Stimulated activated CD4-positive, alpha-beta T cell treated with anti-CD3 and anti-CD28 coated beads, TNF-alpha, amount 100 ng/mL, for 1 hour (primary cell): ENCODE measurements at places on chromosomes 1 and 21.

GRCh38 chr1:245304698-245305097 lies 149.9 kb downstream of the KIF26B start:
- DNase-seq: no peak

GRCh38 chr1:67184838-67185421 lies 18.7 kb downstream of the IL23R start:
- DNase-seq: no peak

DNA sequence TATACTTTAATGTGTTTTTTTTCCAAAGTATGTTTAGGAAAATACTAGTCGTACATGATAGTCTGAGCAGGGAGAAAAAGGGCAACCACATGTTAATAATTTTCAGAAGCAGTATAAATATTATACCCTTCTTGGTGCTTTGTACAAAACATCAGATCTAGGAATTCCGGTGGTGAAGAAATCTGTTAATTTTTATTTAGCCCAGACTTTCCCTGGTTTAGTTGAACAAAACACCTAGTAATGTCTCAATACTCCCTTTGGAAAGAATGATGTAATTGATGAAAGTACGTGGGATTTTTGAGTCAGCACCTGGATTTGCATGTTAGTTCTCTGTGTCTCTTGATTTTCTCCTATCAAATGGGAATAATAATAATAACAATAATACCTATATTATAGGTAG lies 38.4 kb upstream of the KCNK2 start:
- DNase-seq: no peak

GRCh38 chr1:227273557-227273956 lies 44.7 kb downstream of the CDC42BPA start:
- no peak for DNase-seq

DNA sequence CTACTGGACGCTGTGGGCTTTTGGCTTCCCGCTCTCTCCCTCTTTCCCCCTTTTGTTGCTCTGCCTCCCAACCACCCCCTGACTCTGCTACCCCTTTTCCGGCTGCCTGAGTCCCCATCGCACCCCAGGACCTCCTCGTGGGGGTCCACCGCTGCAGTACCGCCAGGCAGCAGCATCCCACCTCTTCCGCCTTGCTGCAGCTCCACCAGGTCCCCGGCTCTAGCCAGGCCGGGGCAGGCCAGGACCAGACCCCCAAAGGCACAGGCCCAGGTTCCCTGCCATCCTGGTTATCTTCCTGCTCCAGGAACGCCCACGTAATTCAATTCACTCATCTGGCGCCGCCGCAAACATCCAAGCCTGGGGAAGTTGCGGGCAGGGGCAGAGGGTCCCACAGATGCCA lies 139.8 kb downstream of the LIPI start:
- DNase-seq: no peak

DNA sequence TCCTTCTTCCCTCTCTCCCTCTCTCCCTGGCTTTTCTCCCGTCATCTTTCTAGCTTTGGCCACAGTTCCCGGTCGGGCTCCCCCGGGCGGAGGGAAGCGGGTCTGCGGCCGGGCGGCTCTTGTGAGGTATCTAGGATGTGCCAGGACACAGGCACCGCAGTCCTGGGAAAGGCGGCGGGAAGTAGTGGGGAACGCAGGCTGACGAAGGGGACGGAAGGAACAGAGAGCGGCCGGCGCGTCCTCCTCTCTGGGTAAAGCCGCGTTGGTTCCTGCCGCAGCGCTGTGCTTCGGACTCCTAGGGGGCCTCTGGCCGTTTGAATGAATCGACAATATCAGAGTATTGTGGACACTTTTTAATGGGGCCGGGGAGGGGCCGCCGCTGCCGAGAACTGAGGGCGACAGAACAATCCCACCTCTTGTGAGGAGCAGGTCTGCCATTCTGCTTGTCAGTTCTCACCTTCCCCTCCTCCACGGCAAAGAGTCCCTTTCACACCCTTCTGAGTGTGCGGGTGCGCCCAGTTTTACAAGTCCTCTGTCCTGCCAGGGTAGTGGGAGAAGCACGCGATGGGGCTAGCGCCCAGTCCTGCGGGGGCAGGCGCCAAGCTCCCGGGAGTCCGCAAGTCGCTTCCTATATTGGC lies 1.2 kb upstream of the LHX9 start:
- no peak for DNase-seq

GRCh38 chr1:94988356-94988755 lies 61.4 kb upstream of the CNN3 start:
- DNase-seq: no peak

GRCh38 chr1:194342484-194343262 lies 1156.3 kb upstream of the B3GALT2 start:
- DNase-seq: no peak

DNA sequence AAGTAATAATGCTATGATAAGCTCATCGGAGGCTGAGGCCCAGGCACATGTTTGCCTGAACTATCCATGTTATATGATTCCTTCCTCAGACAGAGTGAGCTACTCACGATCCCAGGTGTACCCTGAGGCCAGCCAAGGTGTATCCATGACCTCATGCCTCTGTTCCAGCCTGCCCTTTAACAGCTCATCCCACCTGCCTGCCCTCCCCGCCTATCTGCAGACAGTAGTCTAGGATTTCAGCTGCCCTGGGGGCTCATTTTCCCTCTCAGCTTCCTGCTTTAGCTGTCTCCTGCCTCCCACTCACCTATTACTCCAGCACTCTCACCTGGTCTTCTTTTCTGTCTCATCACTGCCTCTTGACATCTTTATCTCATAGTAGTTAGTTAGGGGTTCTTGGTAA lies 1.9 kb upstream of the IL24 start:
- no peak for DNase-seq

DNA sequence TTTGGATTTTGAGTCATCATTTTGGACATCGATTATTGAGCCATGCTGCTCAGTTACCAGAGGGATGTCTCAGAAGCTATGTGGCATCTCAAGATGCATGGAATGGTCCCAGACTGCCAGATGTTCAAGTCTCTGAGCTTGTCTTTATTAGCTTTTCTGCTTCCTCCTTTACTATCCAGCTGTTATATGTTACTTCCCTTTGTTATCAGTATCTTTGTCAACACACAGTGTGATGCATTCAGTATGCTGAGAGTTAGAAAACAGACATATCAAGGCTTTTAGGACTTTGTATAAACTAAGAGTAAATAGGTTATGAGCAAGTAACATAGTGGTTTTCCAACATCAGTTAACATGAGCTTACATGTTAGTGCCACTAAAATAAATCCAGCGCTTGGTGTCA lies 474.5 kb downstream of the DSCAM start:
- no peak for DNase-seq

DNA sequence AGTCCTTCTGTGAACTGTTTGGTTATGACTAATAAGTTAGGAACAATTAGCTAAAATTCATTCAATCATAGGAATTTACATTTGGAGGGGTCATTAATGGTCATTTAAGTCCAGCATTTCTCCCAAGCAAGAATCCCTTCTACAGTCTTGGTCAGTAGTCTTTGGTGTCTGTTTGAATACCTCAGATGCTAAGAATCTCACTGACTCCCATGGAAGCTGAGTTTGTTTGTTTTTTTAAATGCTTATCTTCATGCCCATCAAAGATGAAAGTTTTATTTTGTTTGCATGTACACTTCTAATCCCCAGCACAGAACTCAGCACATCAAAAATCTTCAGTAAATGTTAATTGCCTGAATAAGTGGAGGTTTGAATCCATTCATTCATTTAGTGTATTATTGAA lies 41.3 kb upstream of the SLC44A3 start:
- no peak for DNase-seq

- no peak for DNase-seq
These were observed 147.1 kb downstream of the CNIH3 start for GRCh38 chr1:224763126-224763775.

GRCh38 chr1:101302831-101303511 lies 66.2 kb downstream of the S1PR1 start:
- no peak for DNase-seq

- no peak for DNase-seq
These were observed 4.0 kb downstream of the USP24 start for GRCh38 chr1:55210990-55211801.

GRCh38 chr1:218357893-218358232 lies 12.7 kb downstream of the TGFB2 start:
- DNase-seq: no peak

- DNase-seq: no peak
These were observed 44.1 kb downstream of the OLFML3 start for GRCh38 chr1:114023377-114023776.
